Activated CD8-positive, alpha-beta memory T cell treated with anti-CD3 and anti-CD28 coated beads for 48 hours (primary cell): ENCODE measurements at places on chromosomes 13 and 19.

DNA sequence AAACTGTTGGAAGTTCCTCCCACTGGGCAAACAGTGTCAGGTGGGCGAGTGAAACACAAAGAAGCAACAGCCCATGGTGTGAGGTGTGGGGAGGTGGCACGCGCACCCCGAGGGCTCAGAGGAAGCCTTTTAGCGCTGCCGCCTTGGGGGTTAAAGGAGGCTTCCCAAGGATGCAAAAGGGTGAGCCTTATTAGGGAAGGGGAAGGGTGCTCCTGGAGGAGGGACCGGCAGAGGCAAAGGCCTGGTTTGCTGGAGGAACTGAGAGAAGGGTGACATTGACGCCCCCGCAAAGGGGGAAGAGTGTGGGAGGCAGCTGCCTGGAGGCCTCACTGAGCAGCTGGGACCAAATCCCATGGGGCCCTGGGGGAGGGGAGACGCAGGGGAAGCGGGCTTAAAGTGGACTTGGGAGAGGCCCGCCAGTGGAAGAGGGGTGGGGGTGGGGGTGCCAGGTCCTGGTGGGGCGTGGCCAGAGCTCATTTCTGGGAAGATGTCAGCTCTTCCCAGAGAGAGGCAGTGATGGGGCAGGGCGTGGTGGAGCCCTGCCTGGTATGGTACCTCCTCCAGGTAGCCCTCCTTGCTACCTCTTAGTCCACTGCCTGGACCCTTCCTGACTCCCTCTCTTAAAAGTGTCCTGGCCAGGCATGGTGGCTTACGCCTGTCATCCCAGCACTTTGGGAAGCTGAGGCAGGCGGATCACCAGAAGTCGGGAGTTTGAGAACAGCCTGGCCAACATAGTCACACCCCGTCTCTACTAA is 12.0 kb upstream of the FCHO1 start:
- DNase-seq = no peak

- no peak for DNase-seq
These were observed 5.8 kb downstream of the FTL start for GRCh38 chr19:48970923-48971395.

DNA sequence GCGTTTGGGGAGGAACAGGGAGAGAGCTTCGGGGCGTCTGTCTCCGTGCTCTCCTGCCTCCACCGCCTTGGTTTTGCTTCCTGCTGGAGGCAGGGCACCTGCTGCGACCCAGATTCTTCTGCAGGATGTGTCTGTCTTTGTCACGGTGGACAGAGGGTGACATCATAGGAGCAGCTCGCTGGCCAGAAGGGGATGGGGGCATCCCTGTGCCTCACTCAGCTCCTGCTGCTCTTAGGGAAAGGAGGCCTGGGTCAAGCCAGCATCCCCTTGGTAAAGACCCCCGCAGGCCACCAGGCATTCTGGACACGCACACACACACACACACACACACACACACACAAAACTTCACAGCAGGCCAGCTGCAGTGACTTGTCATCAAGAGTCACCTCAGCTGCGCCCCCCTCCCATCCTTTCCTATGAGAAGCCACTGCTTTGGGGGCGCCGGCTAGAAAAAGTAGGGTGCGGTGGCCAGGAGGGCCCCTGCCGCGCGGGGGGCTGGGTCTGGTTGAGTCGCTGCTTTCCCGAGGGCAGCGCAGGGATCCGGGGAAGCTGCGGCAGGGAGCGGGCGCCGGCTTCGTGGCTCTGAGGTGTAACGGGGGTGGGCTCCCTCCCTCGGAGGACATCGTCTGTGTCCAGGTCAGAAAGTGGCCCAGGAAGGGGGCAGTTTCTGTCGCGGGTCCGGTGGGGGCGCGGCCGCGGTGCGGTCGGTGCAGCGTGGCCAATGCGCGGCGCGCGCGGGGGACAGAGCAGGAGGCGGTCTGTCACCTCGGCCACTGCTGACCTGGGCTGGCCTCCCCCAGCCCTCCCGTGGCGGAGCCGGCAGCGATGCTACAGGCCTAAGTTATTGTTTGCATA is 15.8 kb upstream of the NPAS1 start:
- DNase-seq = no peak

- DNase-seq = no peak
These were observed 545.2 kb downstream of the GPC6 start for GRCh38 chr13:93771782-93772181.

DNA sequence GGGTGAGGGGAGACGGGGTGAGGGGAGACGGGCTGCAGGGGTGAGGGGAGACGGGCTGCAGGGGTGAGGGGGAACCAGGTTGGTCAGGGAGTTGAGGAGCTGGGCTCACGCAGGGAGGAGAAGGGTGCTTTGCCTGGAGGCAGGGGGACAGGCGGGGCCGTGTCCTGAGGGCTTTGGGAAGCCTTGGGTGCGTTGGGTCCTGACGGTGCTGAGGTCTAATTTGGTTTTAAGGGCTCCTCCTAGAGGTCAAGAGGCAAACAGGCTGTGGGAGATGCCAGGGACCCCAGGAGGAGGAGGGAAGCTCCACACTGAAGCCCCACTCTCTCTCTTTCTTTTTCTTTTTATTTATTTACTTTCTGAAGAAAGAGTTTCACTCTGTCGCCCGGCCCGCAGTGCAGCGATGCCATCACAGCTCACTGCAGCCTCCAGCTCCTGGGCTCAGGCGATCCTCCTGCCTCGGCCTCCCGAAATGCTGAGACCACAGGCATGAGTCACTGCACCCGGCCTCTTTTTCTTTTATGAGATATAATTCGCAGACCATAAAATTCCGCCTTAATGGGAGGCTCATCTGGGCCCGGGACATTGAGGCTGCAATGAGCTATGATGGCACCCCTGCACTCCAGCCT is 9.3 kb upstream of the MISP start:
- no peak for DNase-seq

DNA sequence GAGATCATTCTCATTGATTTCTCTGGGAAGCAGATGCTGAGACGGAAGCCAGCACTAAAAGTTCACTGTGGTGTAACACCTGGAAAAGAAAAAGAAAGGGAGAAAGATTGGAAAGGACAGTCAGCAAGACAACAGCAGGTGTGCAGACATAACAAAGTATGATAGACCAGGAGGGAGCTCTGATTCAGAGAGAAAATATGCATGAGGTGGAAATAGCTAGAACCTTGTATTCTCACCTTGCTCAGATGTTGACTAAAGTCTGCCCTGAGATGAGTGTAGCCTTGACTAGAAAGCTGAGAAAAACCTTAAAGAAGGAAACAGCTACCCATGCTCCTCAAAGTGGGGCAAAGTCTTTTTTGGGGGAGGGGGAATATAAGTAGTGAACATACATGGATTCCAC is 1711.8 kb downstream of the EFNB2 start:
- DNase-seq = no peak

DNA sequence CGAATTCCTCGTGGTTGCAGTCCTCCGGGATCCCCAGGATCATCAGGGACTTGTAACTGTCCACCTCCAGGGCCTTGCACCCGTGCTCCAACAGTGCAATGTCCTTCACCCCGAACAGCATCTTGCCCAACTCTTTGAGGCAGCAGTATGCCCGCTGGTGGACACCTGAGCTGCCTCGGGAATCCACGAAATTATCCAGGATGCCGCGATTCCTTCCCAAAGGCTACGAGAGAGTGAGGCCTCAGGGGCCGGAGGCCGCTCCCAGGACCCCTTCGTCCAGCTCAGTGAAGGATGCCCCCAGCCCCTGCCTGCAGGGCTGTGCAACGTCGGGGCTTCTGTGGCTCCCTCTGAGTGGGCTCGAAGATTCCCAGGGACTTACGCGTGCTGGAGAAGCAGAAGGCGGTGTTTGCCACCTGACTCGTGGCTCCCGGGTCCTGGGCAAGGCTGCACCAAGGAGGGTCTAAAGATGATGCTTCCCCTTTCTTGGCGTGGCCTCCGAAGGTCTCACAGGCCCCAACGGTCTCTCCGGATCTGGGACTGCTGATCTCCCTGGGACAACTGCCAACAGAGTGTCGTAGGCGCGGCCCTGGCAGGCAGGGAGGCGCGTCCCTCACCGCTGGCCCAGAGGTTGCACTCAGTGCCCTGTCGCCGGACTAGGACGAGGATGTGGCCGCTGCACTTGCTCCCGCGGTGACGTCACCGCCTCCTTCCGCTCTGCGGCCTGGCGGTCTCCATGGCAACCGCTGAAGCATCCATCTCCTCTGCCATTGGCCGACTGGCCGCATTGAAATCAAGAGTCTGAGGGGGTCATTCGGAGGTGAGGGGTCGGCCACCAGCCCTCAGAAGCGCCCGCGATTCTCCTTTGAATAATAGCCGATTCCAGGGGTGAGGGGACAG is at the start of gene PNMA8C:
Gene PNMA8C (minus strand): TSS at position 698 of the 897 bp plus-strand sequence. CDS start 577 bp downstream, at position 121.
- DNase-seq = no peak

- peak; percentile 80 for DNase-seq
These were observed 9.5 kb downstream of the GPX4 start for GRCh38 chr19:1113030-1113985.

DNA sequence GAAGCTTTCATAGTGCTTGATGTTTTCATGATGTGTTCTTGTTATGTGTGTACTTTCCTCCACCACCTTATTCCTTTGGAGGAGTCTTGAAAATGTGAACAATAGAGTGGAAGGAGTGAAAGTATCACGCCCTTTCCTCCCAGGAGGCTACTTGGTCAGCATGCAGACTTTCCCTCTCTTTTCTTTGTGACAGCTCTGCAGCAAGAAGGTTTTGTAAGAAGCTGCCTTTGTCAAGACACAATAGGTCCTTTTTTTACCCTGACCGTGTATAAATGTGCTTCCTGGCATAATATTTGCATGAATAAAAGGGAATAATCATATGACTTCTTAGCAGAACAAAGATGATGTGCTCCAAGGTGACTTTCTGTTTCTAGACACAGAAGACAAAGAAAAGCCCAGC is 882.6 kb upstream of the SLITRK5 start:
- DNase-seq = no peak

GRCh38 chr13:52925251-52925650 is 76.8 kb upstream of the PCDH8 start:
- no peak for DNase-seq

GRCh38 chr13:99656844-99657381 is 155.6 kb downstream of the TM9SF2 start:
- DNase-seq = no peak

- DNase-seq = peak; percentile 81
These were observed 2.8 kb upstream of the CIRBP start for GRCh38 chr19:1266129-1266915.

- DNase-seq = peak; percentile 56
These were observed 113.0 kb downstream of the TEX26 start for GRCh38 chr13:31045286-31046081.

DNA sequence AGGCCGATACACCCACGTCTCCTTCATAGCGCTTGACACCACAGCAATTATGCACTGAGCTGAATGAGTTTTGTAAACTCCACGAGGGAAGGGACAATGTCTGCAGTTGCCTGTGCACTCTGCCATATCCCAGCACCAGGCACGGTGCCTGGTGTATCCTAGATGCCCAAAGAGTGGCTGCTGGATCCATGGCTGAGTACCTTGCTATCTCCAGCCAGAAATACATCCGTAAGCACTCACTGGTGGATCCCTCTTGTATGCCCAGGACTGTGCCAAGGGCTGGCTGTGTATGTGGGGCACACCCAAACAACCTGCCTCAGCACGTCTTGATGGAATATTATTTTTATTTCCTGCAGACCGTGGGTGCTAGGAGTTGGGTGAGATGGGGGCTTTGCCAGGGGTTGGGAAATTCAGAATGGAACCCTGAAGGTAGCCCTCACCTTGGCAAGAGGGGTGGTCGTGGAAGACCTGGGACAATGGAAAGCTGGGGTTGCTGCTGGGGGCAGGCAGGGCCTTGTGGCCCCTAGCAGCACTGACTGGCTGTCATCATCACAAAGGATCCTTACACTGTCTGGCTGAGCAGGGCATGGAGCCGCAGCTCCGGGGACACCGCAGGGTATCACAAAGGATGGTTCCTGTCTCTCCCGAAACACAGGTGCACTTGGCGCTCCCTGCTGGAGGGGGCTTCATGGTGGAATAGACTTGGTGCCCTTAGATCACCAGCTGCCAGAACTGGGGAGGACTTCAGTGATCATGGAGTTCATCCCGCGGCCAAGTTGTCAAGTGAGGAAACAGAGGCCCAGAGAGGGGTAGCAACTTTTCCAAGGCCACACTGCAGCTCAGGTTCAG is 131.3 kb downstream of the URI1 start:
- DNase-seq = no peak

DNA sequence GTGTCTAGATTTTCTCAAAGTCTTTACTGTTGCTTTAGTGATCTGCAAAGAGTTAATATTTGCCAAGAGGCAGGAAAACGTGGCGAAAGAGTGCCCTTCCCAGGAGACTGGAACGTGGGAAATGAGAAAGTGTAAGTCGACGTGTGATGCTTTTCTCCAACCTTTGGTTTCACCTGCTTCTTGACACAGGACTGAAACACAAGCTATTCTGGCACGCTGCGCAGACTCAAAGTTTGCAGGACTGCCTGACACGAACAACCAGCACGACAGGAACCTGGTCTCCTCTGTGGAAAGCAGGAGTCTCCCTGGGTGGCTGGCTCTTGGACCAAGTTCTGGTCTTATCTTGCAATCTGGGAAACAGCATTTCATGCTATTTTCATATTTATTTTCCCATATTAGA is 28.6 kb downstream of the RFXAP start:
- DNase-seq = no peak

GRCh38 chr19:45518469-45518826 is 11.2 kb downstream of the VASP start:
- no peak for DNase-seq

- DNase-seq = peak; percentile 27
These were observed 1.0 kb upstream of the CHAMP1 start for GRCh38 chr13:114313061-114313860.

DNA sequence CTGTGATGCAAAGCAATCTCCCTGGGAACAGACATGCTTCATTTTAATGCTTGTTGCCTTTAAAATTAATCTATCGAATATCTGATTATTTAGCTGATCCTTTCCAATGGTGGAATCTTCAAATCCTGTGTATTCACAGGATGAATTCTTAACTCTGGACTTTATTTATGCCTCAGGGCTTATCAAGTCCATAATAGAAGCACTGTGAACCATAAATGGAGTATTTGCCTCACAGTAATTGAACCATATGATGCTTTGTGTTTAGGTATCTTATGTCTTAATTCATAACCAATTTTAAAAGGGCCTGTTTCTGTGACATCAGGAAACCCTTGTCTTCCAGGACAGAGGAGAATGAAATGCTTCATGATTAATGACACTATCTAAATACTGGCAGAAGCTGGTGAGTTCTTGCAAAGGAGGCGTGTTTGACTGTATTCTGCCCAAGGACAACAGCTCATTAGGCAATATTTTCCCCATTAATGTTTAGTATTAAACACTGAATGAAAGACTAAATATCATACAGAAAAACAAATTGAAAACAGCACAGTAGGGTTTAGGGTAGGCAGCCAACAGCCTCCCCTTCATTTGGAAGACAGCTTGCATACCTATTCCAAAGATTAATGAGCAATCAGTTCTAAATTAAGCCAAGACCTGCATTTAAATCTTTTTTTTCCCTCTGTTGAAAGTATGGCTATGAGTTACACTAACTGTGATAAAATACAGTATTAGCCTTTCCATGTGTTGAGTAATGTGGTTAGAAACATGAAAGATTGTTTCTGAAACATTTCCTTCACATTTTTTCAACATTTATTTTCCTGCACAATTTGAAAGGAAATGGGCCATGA is 709.4 kb downstream of the PCDH9 start:
- DNase-seq = no peak

- no peak for DNase-seq
These were observed 75.1 kb downstream of the C13orf42 start for GRCh38 chr13:51035978-51036377.

- DNase-seq = no peak
These were observed 42.0 kb downstream of the SERTM1 start for GRCh38 chr13:36715841-36716240.

GRCh38 chr19:6530386-6531162 is at the start of gene TNFSF9:
Gene TNFSF9 (plus strand): TSS chr19:6531026. CDS start chr19:6531037, 11 bp downstream.
- DNase-seq = peak; percentile 86

- DNase-seq = no peak
These were observed 741.2 kb upstream of the PCDH9 start for GRCh38 chr13:67971291-67971690.
